Thoracic aorta (tissue), 2 donors: ENCODE measurements at places on chromosomes 16 and 17.

GRCh38 chr17:59425085-59425931 is 93.9 kb downstream of the YPEL2 start:
- DNase-seq: no peak

- DNase-seq: no peak
Measured at GRCh38 chr17:39820541-39820940, 43.6 kb downstream of the IKZF3 start.

- DNase-seq: no peak
Measured at GRCh38 chr17:59641799-59642484, 22.2 kb downstream of the CLTC start.

DNA sequence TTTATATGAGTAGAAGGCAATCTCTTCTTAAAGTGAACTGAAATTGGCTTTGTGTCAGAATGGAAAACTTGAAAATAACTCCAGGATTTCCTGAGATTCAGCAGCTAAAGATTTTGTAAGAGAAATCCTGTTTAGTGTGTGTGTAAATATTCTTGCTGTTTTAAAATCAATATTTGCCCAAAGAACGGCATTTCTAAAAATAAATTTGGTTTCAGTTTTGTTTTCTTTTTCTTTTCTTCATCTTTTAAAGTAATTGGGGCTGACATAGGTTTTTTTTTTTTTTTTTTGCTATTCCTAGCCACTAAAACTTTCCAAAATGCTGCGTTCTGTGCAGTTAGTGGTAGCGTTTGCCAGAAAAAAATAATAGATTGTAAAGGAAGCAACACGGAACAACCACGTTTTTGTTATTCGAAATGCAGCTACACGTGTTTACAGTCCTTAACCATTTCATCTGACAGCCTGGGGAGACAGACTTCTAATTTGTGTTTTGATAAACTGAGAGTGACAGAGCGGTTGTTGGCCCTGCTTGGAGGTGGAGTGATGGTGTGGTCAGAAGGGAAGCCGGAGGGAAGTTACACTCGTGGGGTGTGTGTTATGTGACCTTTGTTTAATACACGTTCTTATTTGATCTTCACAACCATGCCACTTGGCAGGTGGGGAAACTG is 21.6 kb upstream of the SMPD3 start:
- no peak for DNase-seq

GRCh38 chr17:60790205-60790604 is 112.6 kb downstream of the BCAS3 start:
- no peak for DNase-seq

DNA sequence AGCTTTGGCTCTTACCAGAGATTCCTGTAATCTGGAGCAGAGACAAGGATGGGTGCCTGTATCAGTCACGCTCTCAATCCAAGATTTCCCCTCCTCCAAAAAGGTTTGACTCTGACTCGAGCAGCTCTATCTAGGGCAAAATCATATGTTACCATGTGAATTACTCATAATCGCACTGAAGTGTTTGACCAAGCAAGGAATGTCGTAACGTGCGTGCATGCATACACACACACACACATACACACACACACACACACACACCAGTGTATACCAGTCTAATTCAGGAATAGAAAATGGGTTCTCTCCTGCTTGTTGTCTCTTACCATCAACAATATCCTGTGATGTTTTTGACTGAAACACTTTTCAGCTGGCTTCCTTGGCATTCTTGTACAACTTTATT is 835.1 kb downstream of the KCNJ2 start:
- no peak for DNase-seq

DNA sequence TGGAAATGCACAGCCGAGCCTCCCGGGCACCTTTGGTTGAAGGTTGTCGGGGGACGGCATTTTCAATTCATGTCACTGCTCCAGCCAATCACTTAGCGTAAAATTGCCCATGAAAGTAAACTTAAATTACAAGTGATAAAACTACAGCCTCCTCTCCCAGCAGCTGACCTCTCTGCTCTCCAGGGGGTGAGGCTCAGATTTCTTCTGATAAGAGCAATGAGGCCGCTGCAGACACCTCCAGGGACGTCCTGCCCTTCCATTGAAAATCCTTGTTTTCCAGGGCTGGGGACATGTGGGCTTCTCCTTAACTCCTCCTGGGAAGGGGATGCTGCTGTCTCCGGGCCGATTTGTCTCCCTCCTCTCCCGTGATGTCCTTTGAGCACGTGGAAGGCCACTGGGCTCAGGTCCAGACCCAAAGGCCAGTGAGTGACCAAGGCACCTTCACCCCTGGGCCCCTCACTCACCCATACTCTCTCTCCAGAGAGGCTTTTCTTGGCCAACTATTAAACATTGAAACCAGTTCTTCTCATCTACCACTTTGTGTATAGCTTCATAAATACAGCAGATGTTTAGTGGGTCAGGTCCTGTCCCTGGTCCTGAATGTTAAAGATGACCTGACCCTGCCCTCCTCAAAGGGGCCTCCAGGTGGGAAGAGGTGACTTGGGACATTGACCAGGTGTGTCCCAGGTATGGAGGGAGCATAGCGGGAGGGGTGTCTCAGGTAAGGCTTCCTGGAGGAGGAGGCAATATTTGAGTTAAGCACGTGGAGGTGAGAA is 52.3 kb downstream of the MGAT5B start:
- DNase-seq: no peak

GRCh38 chr17:17877529-17878358 is 41.0 kb upstream of the SREBF1 start:
- DNase-seq: peak; percentile 71

DNA sequence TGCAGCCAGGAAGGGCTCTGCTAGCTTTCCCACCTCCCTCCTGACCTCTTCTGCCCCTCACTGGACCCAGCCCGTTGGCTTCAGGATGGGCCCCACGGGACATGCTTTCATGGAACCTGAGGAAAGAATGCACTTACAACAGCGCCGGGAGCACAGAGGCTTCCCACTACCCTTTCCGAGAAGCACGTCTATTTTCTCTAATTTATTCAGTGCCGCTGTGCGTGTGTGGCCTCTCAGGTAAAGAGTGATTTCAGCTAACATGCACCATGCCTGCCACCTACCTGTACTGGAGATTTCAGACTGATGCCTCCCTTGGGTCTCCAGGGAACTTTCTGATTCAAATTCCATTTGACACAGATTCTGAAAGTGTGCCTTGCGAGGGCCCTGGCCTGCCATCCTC is 140.1 kb downstream of the CYLD start:
- DNase-seq: no peak

GRCh38 chr17:17242246-17242645 is 5.3 kb upstream of the FLCN start:
- no peak for DNase-seq

DNA sequence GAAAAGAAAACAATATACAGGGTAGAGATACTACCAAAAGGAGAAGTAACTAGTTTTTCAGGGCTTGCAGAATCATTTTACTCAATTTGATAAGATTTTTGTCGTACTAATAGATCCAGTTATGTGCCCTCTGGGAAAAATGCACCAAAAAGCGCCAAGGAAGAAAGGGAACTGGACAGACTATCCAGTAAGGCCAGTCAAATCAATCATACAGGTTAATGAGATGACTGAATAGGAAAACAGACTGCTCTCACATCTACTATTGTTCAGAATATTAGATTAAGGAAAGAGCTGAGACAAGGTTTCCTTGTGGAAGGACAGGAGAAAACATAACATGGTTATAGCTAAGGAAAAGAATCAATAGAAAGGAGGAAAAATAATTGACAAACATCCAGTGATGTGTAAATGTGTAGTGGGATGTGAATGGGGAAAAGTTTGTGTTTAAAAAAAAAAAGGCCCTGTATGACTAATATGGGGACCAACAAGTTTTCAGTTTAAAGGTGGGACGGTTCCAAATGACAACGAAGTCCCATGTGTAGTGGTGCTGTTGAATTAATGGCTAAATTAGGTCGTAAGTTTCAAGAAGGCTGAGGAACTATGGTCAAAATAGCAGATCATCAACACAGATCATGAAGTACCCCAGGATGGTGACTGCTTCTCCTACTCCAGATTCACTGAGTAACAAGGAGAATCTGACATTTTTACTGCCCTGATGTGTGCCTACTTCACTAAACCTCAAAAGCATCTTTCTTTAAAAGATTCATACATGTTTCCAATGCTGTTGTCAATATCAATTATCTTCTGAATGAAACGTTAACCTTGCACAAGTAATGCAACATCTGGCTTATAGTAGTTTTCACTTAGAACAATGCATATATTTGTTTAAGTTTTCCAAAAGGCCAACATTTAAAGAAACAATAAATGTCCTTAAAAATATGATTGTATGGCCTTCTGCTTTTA is 40.7 kb downstream of the BRIP1 start:
- no peak for DNase-seq

DNA sequence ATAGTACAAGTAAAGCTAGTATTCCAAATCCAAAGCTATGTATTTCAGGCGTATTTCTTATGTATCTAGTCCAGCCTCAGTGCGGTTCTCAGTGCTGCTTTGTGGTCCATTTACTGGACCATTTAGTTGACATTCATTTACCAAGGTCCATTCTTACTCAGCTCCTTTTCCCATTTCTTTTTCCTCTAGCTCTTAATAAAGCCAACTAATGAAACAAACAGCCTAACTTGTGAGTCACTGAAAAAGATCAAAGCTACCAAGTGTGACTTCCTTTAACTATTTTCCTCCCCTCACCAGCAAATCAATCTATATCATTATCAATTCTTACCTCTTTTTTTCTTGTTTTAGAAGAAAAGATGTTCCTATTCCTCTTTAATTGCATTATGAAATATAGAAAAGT is 64.0 kb downstream of the CYB561 start:
- no peak for DNase-seq

DNA sequence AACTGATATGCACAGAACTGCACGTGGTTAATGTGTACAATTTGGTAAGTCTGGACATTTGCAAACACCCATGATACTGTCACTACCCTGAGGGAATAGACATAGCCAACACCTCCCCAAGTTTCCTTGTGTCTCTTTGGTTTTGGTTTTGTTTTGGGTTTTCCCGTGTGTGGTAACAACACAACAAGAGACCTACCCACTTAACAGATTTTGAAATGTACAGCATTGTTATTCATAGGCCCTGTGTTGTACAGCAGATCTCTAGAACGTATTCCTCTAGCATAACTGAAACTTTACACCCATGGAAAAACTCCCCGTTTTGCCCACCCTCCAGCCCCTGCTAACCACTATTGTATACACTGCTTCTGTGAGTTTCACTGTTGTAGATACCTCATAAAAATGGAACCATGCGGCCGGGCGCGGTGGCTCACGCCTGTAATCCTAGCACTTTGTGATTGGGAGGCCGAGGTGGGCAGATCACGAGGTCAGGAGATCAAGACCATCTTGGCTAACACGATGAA is 76.3 kb upstream of the TBC1D3K start:
- no peak for DNase-seq

DNA sequence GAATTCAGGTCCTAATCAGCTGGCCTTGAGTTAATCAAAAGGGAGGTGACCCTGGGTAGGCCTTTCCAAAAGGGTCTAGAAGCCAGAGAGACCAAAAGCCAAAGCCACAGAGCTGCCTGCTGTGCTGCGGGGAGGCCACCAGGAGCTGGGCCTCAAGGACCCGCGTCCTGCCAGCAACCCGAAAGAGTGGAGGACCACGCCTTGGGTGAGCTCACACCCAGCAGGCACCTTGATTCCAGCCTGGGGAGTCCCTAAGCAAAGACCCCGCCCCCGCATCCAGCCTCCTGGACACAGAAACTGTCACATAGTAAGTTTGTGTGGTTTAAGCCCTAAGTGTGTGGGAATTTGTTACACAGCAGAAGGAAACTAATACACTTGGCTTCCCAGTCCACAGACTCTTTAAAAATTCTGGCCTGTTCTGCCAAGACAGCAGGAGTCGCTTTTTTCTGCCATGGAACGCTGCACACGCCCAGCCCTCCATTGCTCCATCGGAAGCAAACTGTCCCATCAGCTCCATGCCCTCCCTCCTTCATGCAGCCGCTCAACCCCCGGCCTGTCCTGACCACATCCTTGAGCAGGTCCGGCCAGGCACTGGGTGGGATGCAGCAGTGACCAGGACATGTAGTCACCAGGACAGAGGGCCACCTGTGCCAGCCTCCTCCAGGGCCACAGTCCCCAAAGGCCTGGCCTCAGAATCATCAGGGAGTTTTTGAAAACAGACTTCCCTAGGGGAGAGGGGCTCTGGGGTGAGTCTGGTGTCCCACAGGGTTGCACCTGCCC is 20.9 kb upstream of the RASD1 start:
- DNase-seq: no peak
